ENCODE measurements at places on chromosomes 11 and 22.

- DNase-seq, result no peak
Measured at GRCh38 chr11:10287766-10288715, 6.0 kb downstream of the SBF2 start.

- no peak for DNase-seq
Measured at GRCh38 chr11:1402355-1403077, 12.8 kb downstream of the BRSK2 start.

DNA sequence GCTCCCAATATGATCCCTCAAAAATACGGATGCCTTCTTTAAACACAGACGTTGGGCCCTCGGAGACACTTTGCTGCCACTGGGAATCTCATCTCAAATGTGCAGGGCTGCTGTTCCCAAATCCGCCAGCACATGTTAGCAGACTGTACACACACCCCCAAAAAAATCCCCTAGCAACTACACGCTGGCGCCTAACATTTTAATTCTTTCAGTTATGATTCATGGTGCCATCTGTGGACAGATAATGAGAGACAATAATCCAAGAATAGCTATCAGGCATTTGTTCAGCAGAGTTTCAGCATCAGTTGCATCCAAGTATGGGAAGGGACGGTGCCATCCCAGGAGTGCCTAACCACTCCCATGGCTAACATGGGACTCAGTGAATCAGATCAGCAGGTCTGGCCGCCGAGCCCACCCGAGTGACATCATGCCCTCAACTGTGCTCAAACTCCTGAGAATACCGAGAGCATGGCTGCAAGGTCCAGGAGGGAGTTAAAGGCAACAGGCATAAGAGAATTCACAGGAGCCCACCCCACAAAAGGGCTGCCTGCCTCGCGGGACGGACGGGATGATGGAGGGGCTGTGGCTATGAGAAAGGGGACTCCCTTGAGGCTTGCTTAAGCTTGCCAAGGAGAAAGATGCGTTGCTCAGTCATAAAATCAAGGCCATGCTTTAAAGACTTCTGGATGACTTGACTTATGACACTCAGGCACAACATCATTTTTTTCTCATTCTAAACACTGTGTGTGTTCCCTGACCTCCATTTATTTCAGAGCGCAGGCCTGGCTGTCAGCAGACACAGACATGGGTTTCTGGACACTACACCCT lies 337.0 kb downstream of the SHANK2 start:
- DNase-seq, result no peak

DNA sequence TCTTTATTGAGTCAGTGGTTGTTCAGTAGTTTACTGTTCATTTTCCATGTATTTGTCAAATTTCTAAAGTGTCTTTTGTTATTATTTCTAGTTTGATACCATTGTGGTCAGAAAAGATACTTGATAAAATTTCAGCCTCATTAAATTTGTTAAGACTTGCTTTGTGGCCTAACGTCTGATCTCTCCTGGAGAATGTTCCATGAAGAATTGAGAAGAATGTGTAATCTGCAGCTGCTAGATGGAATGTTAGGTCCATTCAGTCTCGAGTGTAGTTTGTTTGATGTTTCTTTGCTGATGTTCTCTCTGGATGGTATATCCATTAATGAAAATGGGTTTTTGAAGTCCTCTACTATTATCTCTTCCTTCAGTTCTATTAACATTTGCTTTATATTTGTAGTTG lies 394.7 kb upstream of the ANO5 start:
- DNase-seq, result no peak

- DNase-seq, result no peak
Measured at GRCh38 chr11:89487016-89487415, 4.2 kb downstream of the NOX4 start.

- DNase-seq, result peak; percentile 17
Measured at GRCh38 chr11:116981266-116981885, 116.9 kb downstream of the SIK3 start.

- peak; percentile 32 for DNase-seq
Measured at GRCh38 chr11:125262830-125263218, 98.3 kb downstream of the PKNOX2 start.

DNA sequence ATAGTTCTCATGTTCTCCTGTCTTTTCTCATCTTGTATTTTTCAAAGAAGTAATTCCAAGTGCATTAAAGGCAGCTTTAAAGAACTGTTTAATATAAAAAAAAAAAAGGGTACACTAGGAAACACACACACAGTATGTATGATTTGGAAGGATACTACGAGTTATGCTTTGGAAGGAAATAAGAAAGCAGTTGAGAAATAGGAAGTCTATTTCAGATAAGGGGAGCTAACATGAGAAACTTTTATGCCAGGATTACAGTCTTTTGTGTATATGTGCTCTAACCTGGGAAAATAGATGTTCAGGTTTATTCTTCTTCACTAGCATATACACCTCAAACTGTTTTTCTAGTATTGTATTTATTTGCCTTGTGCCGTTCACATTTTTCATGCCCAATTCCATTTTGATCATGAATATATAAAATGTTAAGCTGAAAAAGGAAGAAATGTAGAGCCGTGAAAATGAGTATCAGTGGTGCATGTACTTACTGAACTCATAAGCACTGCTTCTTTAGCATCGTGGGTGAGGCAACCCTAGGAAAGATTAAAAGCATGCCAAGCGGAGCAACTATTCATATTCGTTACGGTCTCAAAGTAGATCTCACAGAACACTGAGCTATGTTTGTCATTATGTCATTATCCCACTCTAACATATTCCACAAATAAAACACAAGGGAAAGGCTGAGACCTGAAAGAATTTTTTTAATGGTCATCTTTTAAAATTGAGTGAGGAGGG lies 59.6 kb downstream of the GUCY1A2 start:
- DNase-seq, result no peak

DNA sequence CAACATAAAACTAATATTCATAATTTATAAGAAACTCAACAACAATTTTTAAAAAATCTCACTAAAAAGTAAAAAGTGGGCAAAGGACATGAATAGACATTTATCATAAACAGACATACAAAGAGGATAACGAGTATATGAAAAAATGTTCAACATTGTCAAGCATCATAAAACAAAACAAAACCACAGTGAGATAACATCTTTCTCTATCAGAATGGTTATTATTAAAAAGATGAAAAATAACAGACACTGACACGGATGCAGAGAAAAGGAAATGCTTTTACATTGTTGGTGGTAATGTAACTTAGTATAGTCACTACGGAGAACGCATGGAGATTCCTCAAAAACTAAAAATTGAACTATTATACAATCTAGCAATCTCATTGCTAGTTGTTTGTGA lies 813.0 kb downstream of the LUZP2 start:
- no peak for DNase-seq

DNA sequence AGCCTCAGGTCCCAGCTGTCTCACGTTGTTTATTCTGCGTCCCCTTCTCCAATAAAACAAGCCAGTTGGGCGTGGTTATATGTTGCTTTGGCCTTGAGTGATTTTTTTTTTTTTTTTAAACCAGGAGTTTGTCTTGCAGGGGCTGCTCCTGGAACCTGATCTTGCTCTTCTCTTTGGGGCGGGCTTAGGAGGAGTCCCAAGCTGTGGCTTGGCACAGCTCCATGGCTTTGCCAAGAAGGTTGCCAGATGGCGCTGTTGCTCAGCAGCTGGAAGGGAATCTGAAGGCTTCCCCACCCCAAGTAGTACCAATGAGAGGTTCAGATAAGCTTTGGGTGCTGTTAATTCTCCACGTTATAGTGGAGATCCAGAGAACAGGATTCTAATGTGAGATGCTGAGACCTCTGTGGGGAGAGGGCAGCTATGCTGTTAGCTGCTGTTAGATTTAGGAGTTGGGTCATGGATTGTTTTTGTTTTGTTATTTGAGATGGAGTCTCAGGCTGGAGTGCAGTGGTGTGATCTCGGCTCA lies 2.0 kb upstream of the FERMT3 start:
- DNase-seq, result peak; percentile 97

DNA sequence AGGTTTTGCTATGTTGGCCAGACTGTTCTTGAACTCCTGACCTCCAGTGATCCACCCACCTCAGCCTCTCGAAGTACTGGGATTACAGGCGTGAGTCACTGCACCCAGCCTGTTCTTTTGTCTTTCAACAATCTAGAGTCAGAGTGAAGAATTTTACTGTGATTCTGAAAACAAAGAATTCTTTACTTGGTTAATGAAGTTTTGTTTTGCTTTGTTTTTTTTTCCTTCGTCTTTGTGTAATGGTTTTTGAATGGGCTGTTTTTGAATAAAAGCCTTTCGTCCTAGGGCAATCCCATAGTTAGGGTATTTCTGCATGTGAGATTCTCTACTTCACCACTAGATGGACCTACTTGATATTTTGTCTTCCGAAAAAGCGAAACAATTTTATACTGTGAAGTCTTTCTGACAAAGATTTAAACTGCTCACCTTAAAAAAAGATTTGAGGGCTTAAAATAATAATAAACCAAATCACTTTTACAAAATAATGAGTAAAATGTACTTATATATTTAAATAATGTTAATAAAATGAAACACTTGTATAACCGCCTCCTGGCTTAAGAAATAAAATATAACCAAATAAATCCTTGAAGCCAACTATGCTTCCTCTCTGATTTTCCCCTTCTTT lies 43.4 kb upstream of the SC5D start:
- peak; percentile 42 for DNase-seq

GRCh38 chr11:124670732-124671131 lies 2.8 kb downstream of the SIAE start:
- DNase-seq, result no peak

DNA sequence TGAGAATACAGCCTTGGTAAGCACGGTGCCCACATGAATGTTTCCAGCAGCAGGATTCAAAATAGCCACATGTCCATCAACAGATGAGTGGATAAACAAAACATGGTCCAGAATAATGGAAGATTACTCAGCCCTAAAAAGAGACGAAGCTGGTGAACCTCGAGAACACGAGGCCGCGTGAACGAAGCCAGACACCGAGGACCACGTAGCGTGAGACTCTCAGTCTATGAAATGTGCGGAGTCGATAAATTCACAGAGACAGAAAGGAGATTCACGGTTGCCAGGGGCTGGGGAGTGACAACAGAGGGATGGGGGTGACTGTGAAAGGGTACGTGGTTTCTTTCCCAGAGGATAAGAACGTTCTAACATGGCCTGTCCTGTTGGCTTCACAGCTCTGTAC lies 2.9 kb upstream of the ASCL2 start:
- DNase-seq, result no peak

- DNase-seq, result peak; percentile 54
Measured at GRCh38 chr11:29333993-29334775, 682.6 kb downstream of the KCNA4 start.

- no peak for DNase-seq
Measured at GRCh38 chr11:10954184-10954583, 96.3 kb upstream of the ZBED5 start.

DNA sequence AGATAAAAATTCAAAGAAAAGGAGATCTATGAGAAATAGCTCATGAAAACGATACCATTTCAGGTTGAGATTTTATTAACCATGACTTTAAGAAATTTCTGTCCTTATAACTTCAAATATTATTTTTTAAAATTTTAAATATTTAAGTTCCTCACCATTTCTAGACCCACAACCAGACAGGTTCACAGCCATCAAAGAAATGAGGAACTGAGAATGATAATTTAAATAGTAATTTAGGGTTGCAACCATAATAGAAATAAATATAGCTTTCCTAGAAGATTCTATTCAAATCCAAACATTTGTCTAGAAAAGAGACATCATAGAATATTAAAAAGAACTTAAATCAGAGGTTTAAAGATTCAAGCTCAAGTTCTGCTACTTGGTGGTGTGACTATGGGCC lies 5.9 kb upstream of the VWA5A start:
- no peak for DNase-seq

DNA sequence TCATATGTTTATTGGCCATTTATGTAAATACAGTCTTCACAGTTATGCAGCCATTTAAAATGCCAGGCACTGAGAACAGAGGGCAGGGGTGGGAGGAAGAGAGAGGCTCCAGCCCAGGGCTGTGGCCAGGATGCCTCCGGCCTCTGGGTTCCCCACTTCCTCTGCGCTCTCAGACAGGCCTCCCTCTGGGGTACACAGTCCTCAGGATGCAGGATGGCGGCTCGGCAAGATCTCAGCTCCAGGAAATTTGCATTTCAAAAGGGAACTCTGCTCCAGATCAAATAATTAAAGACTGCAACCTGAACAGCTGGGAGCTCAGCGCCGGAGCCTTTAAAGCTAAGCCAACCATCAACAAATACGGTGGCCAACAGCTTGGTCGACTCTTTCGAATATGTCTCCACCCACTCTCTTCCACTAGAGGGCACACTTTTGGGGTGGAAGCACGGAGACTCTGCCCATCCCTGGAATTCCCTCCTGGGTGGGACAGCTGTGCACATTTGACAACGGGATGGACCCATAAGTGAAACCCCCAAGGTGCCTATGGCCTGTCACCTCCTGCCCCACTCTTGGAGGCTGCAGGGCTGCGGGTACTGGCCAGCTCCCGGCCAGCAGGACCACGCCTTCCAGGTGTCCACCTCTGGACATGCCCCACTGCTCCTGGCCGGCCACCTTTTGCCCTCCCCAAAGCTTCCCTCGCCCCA lies 1044.7 kb downstream of the BRD1 start:
- no peak for DNase-seq

- no peak for DNase-seq
Measured at GRCh38 chr11:9512370-9513019, 51.7 kb downstream of the ZNF143 start.

GRCh38 chr11:64697663-64698375 lies 25.2 kb downstream of the NRXN2 start:
- no peak for DNase-seq

- no peak for DNase-seq
Measured at GRCh38 chr11:20627026-20627425, 27.6 kb downstream of the SLC6A5 start.

- no peak for DNase-seq
Measured at GRCh38 chr11:45489281-45489905, 176.0 kb downstream of the CHST1 start.

DNA sequence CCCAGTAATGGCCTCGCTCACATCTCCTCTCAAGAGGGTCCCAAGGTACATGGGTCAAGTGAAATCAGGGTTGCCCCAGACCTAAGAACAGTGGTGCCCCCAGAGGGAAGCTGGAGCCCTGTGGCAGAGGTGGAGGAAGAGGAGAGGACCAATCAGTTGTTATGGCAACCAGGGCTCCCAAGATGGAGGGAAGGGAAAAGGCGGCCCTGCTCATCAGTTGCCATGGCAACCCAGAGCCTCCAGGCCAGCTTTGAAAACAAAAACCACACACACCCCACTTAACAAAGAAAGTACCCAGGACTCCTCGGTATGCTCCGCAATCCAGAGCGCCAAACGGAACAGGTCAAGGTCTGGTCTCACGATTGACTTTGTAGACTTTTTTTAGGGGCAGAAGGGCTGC lies 53.5 kb upstream of the SLC35C1 start:
- no peak for DNase-seq

DNA sequence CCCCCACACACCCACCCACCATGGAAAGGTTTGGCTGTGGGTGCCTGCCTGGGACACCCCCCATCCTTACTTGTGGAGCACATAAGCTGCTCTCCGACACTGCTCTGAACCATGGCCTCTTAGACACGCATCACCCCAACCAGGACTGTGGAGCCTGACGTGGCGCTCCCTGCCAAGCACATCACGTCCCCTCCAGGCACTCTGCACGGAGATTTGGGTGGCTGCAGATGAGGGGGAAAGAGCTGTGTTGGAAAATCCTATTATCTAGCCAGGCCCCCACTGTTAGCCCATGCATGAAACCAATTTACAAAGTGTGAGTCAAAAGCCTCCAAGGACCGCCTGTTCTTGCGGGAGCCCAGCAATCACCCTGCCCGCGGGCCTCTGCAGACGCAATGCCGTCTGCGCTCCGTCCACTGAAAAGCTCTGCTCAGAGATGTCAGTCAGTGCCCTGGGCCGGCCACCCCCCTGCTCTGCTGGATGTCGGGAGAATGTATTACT lies 163.4 kb upstream of the NECTIN1 start:
- no peak for DNase-seq
